ENCODE measurements at places on chromosomes 5 and 9. TPM values are rescaled to one million over a fixed set of nuclear protein-coding genes. Genes with fewer than 3 reads are reported as not detected.

WDR38 gene
- not detected for total RNA-seq

RASGRF2 gene
- 33.7 TPM for total RNA-seq

TERT gene
- total RNA-seq: not detected

ZNF883 gene
- total RNA-seq: 0.67 TPM

NRG2 gene
- total RNA-seq: 0.17 TPM

SH3TC2 gene
- total RNA-seq: not detected

GPX3 gene
- total RNA-seq: not detected

HNRNPAB gene
- total RNA-seq: 85.3 TPM

HMMR gene
- total RNA-seq: 0.15 TPM

NPR2 gene
- total RNA-seq: 15.9 TPM

CD180 gene
- total RNA-seq: 0.52 TPM

MEIKIN gene
- total RNA-seq: 6.2 TPM

SLC36A3 gene
- total RNA-seq: not detected

SLC2A6 gene
- total RNA-seq: 2.5 TPM

PCDHB8 gene
- not detected for total RNA-seq

DNAH5 gene
- total RNA-seq: not detected

SCGB3A2 gene
- not detected for total RNA-seq

PCDHB10 gene
- total RNA-seq: not detected

PRDM9 gene
- total RNA-seq: not detected

SUSD3 gene
- 58.3 TPM for total RNA-seq

All from CD4-positive, alpha-beta memory T cell (primary cell).